ENCODE measurements at places on chromosomes 6 and 20.

- DNase-seq, result no peak
Measured at GRCh38 chr6:80886475-80886874, 780.0 kb downstream of the BCKDHB start.

- no peak for DNase-seq
Measured at GRCh38 chr6:22036275-22036674, 260.6 kb downstream of the PRL start.

DNA sequence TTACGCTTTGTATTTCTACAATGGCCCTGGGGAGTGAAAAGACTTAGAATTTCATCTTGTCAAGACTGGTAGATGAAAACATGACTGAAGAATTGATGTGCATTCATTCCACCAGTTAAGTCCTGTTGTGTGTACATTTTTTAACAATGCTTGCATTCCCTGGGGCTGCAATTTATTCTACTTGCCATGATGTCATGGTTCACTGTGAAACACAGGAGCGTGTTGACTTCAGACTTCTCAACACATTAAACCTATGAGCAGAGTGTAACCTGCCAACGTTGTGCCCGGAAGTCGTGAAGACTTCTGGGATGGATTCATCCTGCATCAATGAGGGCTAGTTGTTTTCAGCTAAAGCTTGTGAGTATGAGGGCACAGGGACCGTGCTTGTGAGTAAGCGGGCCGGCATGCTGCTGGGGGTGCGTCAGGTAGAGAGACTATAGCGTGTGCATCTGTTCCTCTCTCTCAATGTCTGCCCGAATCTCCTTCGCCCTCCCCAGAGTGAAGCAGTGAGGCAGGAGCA lies 26.3 kb upstream of the RIMS4 start:
- no peak for DNase-seq

- no peak for DNase-seq
Measured at GRCh38 chr20:51360451-51361201, 181.9 kb downstream of the NFATC2 start.

- DNase-seq, result no peak
Measured at GRCh38 chr20:6921717-6922386, 154.4 kb downstream of the BMP2 start.

Measured in activated gamma-delta T cell treated with anti-CD3 and anti-CD28 coated beads, Interleukin-2, amount 50 U/mL, for 16 hours (primary cell).